NCI-H187 treated with DMSO at 0.1 percent for 48 hours (cell line): ENCODE measurements at places on chromosomes 2 and 18.

DNA sequence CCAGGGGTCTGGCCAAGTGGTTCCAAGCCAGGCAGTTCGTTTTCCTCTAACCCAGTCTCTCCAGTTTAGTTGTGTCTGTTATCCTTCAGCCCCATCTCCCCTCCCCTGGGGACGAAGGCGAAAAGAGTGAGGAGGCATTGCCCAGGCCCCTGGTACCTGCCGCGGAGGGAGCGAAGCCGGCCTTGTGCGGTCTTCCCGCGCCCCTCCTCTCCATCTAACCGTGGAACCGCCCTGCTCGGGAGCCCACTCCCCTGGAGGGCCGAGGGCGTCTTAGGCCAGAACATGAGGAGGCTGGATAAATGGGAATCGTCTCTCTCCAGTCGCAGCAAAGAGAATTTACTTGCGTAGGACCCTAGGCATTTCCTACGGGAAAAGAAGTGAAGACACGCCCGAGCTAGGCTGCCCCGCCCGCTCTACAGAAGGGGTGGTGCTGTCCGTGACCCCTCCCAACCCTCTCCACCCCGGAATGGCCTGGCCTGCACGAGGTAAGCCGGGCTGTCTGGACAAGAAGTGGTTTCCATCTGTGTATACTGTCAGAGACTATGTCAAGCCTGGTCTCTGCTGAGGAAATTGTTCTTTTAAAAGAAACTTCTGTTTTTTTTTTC lies 156.2 kb downstream of the MIB1 start:
- DNase-seq, result no peak

GRCh38 chr2:239910851-239911640 lies 114.1 kb downstream of the NDUFA10 start:
- DNase-seq, result no peak

- DNase-seq, result no peak
Measured at GRCh38 chr18:45340884-45341283, 274.4 kb upstream of the SLC14A2 start.

DNA sequence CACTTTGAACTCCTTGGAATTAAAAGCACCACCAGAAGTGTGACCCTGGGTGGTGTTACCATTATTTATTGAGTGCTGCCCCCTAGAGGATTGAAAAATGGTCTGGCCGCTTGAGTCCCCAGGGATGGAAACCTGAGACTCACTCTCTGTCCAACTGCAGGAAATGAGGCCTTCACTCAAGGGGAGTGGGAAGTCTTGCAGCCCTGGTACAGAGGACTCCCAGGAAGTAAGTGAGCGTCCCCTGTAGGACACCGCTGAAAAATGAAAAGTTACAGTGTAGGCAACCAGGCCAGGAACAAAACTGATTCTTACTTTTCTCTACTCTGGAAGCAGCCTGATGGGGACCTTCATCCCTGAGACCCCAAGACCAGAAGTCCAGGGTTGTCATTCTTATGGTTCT lies 2.2 kb upstream of the NRP2 start:
- peak; percentile 43 for DNase-seq

DNA sequence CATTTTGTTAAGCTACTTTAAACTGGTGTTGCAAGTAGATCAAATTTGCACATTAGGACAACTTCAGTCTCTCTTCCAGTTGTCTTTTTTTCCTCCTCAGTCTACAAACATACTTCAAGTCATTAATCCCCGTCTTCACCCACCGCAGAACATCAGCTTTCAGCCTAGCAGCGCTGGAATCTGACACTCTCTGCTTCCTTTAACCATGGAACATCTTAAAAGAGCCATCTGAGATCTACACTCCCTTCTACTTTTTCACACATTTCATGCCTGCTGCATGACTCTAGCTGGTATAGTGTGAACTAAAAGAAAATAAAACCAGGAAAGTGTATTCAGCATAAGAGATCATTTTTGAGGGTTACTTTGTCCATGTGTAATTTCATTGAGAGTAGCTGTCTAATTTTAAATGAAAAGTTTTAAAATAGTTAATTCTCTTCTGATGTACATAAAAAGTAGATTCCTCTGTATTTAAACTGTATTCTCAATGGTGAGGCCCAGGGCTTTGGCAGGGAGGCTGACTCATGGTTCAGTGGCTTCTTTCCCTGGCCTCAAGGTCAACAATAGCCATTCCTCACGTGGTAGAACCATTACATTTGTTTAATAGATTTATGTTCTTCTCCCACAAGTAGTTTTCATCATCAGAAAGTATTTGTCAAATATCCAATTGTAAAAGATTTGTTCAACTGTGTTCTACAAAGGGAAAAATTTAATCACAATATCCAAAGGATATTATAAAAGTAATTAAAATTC lies 16.5 kb downstream of the SGPP2 start:
- DNase-seq, result no peak

- DNase-seq, result no peak
Measured at GRCh38 chr2:170924969-170925368, 4.1 kb upstream of the GORASP2 start.

DNA sequence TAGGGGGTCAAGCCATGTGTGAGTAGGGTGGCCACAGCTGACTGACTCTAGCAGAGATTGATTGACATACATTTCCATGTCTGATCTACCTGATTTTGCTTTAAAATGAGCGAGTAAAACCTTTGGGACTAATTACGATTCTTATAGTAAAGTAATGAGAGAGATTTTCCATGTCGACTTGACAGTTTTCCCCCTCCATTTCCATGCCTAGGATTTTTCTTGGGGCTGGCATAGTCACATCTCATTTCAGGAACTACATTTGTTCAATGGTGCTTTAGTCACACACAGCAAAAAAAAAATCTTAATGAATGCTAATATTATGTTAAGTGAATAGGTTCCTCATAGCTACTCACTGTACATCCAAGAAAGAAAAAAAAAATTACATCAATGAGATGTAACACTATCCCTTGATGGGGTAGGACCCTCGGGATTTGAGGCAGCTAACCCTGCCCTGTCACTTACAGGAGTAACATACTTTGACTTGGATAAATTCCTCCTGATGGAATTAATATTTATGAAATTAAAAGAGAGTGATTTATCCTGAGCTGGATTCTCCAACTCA lies 690.9 kb downstream of the TDRD15 start:
- DNase-seq, result no peak

GRCh38 chr2:226048611-226049010 lies 649.1 kb downstream of the NYAP2 start:
- no peak for DNase-seq

DNA sequence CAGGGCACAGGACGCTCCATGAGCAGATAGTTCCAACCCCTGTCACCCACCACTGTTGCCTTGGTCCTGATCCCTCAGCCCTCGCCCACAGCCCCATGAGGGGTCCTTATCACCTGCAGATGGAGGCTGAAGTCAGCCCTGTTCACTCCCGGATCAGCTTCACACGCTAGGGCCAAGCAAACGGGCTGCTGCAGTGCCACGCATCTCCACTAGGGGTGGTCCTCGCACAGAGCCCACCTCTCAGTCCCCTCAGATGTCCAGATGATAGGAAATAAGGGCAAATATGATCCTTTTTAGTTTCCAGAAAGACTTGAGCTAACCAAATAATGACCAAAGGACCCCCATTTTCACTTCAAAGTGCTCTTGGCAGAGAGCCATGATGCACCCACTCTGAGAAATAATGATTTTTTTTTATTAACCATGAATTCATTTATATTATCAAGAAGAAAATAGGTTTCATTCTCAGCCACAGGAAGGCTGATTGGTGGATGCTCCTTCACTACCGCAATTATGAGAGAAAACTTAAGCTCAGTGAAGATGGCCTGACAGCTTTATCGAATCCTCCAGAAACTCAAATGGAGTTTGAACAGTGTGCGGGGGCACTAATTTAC lies 71.9 kb upstream of the KLHL29 start:
- no peak for DNase-seq

GRCh38 chr2:170716851-170717598 lies 1.9 kb downstream of the SP5 start:
- DNase-seq, result no peak

DNA sequence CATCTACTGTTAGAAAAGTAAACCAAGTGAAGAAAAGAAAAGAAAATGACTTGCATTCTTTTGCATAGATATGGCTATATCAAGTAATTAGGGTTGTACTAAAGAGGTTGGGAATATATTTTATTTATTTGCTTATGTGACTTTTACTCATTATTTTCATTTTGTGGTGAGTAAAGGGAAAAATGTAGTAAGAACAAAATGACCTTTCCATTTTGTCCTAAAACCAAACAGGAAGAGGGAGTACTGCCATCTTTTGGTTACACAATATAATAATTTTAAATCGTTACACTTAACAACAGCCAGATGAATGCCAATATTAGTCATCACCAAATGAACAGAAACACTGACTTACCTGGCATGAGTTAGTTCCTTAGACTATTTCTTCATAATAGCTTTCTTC lies 47.3 kb upstream of the NDUFV2 start:
- DNase-seq, result no peak

GRCh38 chr2:27033253-27033852 lies 588 bp downstream of the TMEM214 start:
- no peak for DNase-seq

DNA sequence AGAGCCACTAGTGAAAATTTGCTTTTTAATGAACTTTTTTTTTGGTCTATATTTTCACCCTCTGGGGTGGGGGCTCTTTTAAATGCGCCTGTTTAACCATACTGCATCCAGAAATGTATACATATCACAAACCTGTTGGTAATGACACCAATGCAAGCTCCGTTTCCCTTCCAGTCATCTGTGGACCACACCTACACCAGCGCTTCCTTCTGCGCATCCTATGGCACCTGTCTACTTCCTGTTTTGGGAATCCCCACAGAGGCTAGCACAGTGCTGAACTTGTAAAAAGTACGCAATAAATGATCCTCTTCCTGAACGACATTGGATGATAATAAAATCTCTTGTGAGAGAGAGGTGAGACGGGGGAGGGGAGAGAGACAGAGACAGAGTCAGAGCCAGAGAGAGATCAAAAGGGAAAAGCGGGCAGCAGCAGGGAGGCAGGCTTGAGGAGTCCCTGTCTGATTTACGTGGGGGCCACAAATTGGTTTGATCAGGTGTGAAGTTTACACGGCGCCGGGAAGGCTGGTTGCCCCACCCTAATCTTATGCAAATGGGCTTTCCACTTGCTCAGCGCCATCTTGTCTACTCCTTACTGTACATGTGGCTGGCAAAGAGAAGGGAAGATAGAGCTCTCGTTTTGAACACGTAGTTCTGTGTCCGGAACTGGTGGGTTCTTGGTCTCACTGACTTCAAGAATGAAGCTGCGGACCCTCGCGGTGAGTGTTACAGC lies 38.1 kb upstream of the SLC38A11 start:
- DNase-seq, result no peak

DNA sequence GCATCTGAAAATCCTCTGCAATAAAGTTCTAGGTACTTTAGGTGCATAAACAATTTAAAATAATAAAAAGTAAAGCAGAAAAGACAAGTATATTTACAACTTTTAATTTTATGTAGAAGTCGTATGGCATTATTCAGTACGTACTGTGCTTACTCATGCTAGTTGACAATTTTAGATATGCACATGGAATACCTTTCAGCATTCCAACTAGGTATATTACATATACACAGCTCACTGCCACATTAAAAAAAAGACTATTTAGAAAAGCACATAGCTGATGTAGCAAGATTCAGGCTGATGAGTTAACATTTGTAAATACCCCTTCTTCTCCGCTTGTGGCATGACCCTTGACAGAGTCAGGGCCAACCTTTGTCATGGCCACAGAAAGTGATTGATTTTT lies 171.2 kb downstream of the FBXO15 start:
- DNase-seq, result no peak

- DNase-seq, result no peak
Measured at GRCh38 chr2:238852206-238852869, 4.5 kb downstream of the TWIST2 start.

DNA sequence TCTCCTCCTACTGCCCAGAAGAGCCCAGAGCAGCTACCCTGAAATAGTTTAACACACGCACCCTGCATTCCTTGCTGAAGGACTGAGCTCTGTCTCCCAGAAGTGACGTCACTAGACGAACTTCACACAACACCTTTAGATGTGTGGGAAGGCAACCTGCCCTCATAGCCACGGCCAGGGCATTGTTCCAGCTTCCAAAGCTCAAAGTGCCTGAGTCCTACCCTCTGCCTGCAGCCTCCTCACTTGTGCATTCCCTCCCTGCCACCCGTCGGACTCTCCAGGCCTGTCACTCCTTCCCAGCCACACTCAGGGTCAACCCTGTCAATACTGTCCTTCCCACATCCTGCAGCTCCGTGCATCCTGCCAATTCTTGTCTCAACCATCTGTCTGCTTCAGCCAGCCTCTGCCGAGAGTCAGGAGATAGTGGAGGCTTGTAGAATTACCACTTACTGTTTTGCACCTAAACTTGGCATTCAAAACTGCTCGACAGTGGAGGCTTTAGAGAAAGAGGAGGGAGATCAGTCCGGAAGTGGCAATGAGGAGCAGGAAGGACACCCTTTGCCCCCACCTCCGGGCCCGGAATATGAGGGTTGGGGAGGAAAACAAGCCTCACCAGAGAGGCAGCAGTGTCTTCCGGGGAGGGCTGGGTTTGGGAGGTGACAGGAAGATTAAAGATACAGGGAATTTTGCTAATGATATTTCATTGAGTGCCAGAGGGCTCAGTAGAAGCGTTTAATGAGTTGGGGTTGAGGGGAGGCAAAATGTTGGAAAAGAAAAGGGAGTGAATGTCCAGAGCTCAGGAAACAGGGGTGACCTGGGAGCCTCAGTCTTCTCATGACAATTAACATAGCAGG lies 72.3 kb upstream of the ATG16L1 start:
- no peak for DNase-seq

- DNase-seq, result no peak
Measured at GRCh38 chr18:45066210-45066609, 385.5 kb downstream of the SETBP1 start.

DNA sequence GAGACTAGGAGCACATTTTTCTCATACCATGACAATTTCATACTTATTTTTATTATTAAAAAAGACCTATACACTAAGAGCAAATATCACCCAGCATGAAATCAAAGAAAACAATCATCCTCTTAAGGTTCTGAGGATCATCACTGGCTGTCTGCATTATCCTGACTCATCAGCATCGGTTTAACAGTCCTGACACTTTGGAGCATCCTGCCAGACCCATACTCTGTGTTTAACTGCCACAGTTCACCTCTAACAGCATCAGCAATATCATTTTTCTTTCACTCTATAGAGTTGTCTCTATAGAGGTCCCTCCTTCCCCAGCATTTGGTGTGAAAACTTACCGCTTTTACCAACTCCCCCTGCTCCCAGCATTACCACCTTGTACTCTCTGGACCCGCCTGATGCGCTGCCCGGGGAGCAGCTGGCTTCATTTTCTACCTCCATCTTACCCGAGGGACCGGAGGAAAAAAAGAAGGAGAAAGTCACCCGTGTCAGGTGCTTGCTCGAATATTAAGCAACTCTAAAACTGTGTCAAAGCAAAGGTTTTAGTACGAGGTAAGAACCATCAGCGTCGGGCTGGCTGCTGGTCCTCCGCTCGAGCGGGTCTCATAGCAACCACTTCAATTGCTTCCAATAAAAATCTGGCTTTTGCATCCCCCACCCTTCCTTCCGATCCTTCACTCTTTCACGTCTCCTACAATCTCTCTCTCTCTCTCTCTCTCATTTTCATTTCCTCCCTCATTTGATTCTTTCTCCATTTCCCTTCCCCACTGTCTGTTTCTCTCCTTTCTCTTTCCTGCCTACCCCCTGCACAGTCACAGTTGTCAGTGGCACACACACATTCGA lies at the start of gene RIT2:
TSS of gene RIT2 (minus strand) at position 610 of the 846 bp plus-strand sequence.
- DNase-seq, result no peak

- DNase-seq, result no peak
Measured at GRCh38 chr2:19086231-19086651, 272.2 kb downstream of the OSR1 start.

- no peak for DNase-seq
Measured at GRCh38 chr2:172168917-172169346, 66.2 kb upstream of the DLX2 start.

- no peak for DNase-seq
Measured at GRCh38 chr2:105390454-105390853, 8.4 kb downstream of the FHL2 start.

GRCh38 chr2:148493822-148494563 lies 150.6 kb upstream of the EPC2 start:
- DNase-seq, result no peak
